ENCODE measurements at places on chromosomes 3 and 15. TPM values are rescaled to one million over a fixed set of nuclear protein-coding genes. Genes with fewer than 3 reads are reported as not detected.
A peak's percentile ranks its signal among the peaks of the same experiment; 100 is the strongest.

DNA sequence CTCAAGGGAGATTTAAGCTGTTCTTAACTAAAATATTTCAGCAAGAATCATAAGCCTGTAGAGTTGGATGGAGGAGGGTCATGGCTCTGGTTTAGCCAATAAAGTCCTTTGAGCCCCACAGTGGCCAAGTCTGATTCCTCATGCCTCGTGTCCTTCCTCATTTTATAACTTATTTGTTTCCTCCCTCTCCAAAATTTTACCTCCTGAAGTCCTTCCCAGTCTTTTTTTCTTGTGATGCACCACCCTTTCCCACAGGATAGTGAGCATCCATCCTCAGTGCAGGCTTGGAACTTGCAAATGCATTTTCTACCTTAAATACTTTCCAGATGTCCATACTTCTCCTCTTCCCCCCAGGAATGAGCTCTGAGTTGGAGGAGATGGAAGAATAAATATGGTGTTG lies 162.7 kb upstream of the AGTR1 start:
- H3K27me3 ChIP-seq = no peaks in the 10 kb centered on the region
- no peaks in the 10 kb centered on the region for H3K36me3 ChIP-seq
- no peaks in the 10 kb centered on the region for H3K4me1 ChIP-seq
- no peak overlapping the region for H3K27ac ChIP-seq
- no peak overlapping the region for H3K4me3 ChIP-seq
- no peak for DNase-seq

GRCh38 chr15:39625856-39626255 lies 45.0 kb downstream of the THBS1 start:
- peak overlapping the region; percentile 100 for H3K27ac ChIP-seq
- DNase-seq = no peak
- H3K4me3 ChIP-seq = no peak overlapping the region
- peaks cover 88% of the 10 kb centered on the region for H3K4me1 ChIP-seq
- H3K36me3 ChIP-seq = peaks cover 46% of the 10 kb centered on the region
- no peaks in the 10 kb centered on the region for H3K27me3 ChIP-seq

- peaks cover 42% of the 10 kb centered on the region for H3K36me3 ChIP-seq
- H3K27ac ChIP-seq = no peak overlapping the region
- H3K27me3 ChIP-seq = no peaks in the 10 kb centered on the region
Observed at GRCh38 chr3:15683253-15683652, 81.7 kb downstream of the BTD start.

The LYSMD4 gene
- total RNA-seq = 8.5 TPM

DNA sequence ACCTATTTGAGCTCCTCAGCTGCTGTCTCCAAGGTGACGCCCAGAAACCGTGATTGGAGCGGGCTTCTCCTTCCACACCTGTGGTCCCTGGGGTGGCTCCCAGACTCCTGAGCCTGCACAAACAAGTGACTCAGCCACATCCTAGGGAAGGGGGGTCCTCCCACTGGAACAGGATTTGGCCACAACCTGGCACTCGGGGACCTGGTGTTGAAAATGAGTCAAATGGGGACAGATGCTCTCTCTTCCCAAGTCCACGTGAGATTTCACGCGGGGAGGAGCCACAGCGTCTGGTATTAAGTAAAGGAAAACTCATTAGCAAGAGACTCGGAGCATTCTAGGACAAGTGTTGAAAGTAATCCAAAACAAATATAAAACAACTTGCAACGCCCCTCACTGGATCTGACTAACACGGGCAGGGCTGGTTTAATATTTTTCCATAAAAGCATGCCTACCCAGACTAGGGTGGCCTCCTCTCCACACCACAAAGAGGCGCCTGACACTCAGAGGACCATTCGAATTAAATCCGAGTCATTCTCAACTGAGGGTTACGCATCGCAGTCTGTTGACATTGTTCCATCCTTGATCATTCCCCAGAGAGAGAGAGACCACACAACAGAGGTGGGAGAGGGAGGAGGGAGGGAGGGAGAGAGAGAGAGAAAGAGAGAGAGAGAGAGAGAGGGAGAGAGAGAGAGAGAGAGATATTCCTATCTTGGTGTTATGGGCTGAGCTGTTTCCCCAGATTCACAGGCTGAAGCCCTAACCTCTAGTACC lies 74.4 kb downstream of the MGLL start:
- H3K4me3 ChIP-seq = no peak overlapping the region
- no peak overlapping the region for H3K27ac ChIP-seq
- no peaks in the 10 kb centered on the region for H3K36me3 ChIP-seq

The BMF gene
- 3.6 TPM for total RNA-seq

Measured in activated CD8-positive, alpha-beta memory T cell treated with anti-CD3 and anti-CD28 coated beads, Interleukin-2, amount 10 ng/mL, durations not matched to agents 7 days and 5 days (primary cell).